ENCODE measurements at places on chromosomes 11 and 22.

DNA sequence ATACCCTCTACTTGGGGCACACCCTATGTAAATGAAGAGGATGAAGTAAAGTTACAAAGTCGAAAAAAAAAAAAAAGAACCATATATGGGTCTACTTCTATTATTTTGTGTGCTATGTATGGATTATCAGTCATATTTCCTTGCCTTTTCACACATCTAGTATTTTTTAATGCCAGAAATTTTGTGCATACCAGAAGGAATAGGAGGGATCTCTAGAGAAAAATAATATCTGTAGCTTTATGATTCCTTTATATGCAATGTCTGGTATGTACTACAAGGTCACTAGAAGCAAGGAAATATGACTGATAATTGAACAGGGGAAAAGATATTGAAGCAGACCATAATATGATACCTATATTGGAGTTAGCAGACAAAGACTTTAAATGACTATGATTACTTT lies 713.4 kb downstream of the OPCML start:
- no peak for DNase-seq

GRCh38 chr11:117913736-117914397 lies 15.3 kb downstream of the TMPRSS13 start:
- DNase-seq: no peak

DNA sequence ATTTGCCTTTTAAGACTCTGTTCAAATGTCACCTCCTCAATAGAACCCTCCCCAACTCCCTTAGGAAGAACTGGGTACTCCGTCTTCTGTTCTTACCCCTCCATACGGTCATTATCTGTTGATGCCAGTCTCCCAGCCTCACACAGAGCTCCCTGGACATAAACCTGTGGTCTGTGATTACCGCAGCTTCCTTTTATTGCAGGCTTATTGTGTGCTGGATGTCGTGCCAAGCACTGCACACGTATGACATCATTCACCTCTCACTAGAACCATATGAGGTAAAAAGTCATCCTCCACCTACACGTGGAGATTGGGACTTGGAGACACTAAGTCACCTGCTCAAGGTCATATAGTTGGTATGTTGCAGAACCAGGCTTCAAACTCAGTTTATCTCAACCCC lies 15.3 kb downstream of the PTPN5 start:
- no peak for DNase-seq

GRCh38 chr11:34647131-34647530 lies 26.2 kb downstream of the EHF start:
- DNase-seq: no peak

- DNase-seq: no peak
Measured at GRCh38 chr11:134521001-134521400, 109.0 kb upstream of the B3GAT1 start.

DNA sequence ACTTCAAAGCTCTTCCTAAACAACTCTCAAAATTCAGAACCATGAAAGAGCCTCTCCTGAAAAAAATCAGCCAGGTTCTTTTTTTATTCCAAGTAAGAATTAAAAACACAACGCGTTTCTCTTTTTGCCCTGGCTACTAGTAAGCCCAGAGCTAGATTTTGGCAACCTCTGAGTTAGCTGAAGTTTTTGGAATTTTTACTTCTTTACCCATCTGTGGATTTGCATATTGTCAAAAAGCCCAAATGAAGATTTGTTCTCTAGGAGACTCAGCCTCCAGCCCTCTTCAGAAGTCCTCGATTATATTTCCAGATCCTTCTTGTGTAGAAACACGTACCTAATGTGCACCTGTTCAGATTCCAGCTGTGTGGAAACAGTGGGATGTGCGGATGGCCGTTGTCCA lies 517.9 kb downstream of the TBC1D22A start:
- no peak for DNase-seq

DNA sequence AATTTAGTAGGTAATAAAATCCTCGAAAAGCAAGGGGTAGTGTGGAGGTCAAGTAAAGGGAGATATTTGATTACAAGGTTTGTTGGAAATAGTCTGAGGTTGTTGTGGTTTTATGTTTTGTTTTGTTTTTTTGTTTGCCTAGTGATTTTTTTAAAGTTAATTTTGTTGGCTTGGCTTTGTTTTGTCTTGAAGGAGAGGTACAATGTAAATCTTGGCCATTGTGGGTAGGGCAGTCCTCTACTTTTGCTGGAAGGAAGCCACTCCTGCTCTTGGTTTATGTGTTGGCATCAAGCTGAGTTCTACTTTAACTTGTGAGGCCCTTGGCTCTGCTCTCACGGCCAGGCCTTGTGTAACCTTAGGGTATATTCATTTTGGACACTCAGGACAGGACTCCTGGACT lies 3.2 kb downstream of the AMOTL1 start:
- DNase-seq: no peak

- DNase-seq: no peak
Measured at GRCh38 chr11:71106671-71107070, 145.7 kb downstream of the SHANK2 start.

GRCh38 chr11:122149202-122149601 lies 33.2 kb upstream of the BLID start:
- no peak for DNase-seq

DNA sequence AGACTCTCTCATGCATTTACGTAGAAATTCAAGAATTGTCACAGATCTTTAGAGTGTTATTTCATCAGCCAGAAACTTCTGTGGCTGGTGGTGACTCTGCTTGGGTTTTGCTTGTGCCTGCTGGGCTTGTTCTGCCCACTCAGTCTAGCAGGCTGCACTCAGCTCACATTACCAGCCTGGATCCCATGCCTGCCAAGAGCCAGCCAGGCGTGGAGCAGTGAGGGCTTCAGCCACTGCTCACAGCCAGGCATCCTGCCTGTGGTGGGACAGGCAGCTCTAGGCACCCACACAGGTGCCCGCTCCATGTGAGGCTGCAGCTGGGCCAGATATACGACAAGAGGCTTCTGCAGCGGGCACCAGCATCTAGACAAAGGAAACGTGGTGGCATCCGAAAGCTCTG lies 1213.3 kb upstream of the RAG2 start:
- DNase-seq: no peak

All from activated CD4-positive, alpha-beta T cell treated with anti-CD3 and anti-CD28 coated beads, Interleukin-2, amount 50 U/mL, for 48 hours (primary cell).